ENCODE measurements at places on chromosomes 1 and 21.
A peak's percentile ranks its signal among the peaks of the same experiment; 100 is the strongest.

GRCh38 chr1:174710868-174711845 is 263.4 kb downstream of the GPR52 start:
- no peak for DNase-seq

- no peak for DNase-seq
Observed at GRCh38 chr1:155064111-155064831, 731 bp downstream of the EFNA4 start.

- DNase-seq, result no peak
Observed at GRCh38 chr1:14437417-14437918, 161.0 kb upstream of the KAZN start.

DNA sequence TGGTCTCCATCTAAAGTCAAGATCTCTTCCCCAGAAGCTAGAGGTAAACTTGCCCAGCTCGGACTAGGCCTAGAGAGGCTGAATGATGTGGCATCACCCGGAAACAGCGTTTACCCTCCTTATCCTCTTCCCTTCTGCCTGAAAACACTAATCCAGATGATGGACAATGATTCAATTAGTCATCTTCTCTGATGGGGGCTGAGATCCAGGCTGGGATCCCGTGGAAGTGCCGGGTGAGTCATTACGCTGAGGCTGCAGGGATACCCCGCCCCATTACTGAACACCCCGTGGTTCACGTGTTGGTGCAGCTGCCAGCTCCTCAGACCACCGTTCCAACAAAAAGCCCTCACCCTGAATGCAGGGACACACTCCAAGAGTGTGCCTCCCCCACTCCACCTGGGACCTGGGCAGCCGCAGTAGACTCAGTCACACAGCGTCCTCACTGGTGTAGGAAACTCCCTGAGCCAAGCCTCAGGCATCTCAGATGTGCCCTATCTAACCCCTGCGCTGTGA is 2.0 kb downstream of the S100A6 start:
- DNase-seq, result peak; percentile 57

DNA sequence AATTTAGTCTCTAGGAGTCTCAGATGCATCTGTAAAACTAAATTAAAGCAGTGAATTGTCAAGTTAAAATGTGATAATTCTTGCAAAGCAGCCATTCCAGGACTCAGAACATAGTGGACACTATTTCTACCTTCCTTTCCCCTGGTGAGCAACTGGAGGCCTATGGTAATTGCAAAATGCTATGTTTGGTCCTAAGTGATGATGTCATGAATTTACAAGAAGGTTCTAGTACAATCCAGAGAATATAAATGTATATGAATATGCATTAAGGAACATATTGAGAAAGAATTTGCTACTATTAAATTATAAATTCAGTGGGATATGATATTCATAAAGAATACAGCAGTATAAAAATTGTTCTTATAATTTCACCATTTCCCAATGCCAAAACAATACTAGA is 32.6 kb downstream of the OMA1 start:
- no peak for DNase-seq

GRCh38 chr1:81298266-81298665 is 502.5 kb upstream of the ADGRL2 start:
- no peak for DNase-seq

GRCh38 chr21:42381347-42381984 is 14.4 kb downstream of the TMPRSS3 start:
- no peak for DNase-seq

GRCh38 chr1:87180682-87181081 is 148.0 kb upstream of the LMO4 start:
- no peak for DNase-seq

- DNase-seq, result no peak
Observed at GRCh38 chr1:89608319-89608983, 24.5 kb upstream of the LRRC8C start.

GRCh38 chr1:2237773-2238172 is 9.7 kb downstream of the SKI start:
- no peak for DNase-seq

DNA sequence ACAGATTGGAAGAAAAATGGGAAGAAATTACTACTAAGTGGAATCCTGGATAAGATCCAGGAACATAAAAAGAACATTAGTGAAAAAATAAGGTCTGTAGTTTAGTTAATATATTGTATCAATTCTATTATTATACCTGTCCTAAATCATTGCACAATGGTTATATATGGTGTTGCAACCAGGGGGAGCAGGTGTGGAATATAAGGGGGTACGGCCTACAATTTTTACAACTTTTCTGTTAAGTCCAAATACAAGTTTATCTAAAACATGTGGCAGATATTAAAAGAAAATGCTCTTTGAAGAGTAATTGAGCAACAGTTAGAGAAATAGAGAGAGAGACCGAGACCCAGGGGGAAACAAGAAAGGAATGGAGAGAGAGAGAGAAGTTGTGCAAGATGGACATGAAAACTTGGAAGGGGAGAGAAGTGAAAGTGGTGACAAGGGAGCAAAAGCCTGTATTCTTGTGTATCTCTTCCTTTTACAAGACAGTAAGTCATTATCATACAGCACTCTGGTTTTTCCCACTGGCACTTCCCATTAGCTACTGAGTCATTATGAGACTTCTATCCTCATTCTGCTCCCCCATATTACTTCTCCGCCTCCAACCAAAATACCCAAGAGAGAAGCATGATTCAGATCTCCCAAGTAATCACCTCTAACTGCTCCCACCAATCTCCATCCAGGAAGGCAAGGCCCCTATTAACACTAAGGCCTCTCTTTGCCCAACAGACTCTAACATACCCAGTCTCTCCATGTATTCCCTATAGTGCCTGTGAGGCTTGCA is 22.3 kb upstream of the TRAF3IP3 start:
- no peak for DNase-seq

GRCh38 chr1:156964441-156964840 is 44.0 kb downstream of the LRRC71 start:
- DNase-seq, result no peak

- DNase-seq, result no peak
Observed at GRCh38 chr1:14110040-14110439, 410.1 kb downstream of the PRDM2 start.

DNA sequence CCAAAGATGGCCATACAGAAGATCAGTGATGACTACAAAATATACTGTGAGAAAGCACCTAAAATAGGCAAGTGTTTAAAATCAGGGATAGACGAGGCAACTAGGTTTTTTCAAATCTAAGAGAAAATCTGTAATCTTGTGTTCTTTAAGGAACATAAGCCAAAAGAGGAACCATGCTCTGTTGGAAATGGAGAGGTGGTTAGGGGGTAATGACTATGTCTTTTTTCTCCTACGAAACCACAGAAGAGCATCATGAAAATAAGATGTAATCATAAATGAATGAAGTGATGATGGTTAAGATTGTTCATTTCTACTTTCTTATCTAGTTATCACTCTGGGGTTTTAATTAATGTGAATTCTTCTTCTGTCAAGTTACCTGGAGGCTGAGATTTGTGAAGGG is 43.1 kb downstream of the RGSL1 start:
- DNase-seq, result no peak

DNA sequence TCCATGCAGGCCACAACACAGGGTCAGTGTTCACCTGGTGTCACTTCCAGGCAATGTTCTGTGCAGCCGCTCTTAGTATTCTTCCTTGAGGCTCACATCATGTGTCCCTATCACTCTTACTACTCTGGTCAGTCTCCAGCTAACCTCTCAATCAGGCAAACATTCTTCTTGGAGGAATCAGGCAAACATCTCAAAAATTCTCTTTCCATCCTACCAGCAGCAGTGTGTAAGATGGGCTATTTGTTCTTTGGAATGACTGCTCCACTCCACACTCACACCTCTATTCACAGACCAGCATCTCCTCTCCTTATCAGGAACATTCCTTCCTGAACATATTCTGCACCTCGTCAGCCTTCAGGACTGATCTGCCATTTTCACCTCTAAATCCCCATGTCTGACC is 4.0 kb downstream of the S100A7A start:
- no peak for DNase-seq

All from omental fat pad (tissue), 4 donors.